HS-5 (cell line): ENCODE measurements at places on chromosomes 16 and 17.

DNA sequence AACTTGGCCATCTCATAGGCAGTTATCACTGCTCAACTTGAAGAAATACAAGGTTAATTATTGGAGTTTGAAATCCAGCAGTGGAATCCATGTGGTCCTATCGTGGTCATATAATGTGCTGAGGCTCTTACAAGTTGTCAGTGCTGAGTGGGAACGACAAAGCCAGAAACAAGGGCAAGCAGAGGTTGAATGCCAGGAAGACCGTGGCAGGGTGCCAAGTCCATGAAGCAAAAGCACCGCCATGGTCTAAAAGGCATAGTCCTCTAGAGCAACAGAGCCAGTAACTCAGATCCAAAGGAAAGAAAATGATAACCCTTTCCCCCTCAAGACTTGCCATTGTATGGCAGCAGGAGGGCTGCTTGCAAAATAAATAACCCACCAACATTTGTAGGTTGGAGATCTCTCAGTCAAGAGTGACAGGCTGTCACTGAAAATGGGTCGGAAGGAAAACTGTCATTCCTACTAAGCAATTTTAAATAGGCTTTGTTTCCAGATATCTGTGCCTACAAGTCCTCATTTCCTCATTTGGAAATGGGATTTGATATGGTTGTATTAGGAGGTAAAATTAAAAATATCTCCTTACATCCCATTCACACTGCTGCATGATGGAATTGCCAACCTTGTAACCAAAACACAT, 36.4 kb upstream of the HSBP1 start:
- no peak for DNase-seq

DNA sequence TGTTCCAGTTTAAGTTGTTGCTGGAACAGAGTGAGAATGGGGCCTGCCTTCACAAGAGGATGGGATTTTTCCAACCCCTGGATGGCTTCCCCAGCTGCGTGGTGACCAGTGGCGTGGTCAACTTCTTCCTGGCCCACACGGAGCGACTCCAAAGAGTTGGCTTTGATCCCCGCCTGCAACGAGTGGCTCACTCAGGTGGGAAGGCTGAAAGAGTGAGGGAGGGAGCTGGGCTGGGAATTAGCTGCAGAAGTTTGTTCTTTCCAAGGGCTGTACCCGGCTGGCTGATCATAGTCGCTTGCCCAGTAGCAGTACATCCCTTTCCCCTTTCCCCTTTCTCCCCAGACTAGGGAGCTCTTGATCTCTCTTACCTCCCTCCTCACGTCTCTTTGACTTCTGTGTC, 36.1 kb downstream of the B4GALNT2 start:
- no peak for DNase-seq

- DNase-seq, result no peak
Measured at GRCh38 chr17:9802697-9803096, 11.3 kb upstream of the DHRS7C start.

- DNase-seq, result no peak
Measured at GRCh38 chr17:78276098-78276887, 44.9 kb downstream of the TMEM235 start.
